ENCODE measurements at places on chromosomes 16 and 17. TPM values are rescaled to one million over a fixed set of nuclear protein-coding genes. Genes with fewer than 3 reads are reported as not detected.

The ATP1B2 gene
- 0.15 TPM for total RNA-seq

The SULT1A1 gene
- 10.6 TPM for total RNA-seq

DNA sequence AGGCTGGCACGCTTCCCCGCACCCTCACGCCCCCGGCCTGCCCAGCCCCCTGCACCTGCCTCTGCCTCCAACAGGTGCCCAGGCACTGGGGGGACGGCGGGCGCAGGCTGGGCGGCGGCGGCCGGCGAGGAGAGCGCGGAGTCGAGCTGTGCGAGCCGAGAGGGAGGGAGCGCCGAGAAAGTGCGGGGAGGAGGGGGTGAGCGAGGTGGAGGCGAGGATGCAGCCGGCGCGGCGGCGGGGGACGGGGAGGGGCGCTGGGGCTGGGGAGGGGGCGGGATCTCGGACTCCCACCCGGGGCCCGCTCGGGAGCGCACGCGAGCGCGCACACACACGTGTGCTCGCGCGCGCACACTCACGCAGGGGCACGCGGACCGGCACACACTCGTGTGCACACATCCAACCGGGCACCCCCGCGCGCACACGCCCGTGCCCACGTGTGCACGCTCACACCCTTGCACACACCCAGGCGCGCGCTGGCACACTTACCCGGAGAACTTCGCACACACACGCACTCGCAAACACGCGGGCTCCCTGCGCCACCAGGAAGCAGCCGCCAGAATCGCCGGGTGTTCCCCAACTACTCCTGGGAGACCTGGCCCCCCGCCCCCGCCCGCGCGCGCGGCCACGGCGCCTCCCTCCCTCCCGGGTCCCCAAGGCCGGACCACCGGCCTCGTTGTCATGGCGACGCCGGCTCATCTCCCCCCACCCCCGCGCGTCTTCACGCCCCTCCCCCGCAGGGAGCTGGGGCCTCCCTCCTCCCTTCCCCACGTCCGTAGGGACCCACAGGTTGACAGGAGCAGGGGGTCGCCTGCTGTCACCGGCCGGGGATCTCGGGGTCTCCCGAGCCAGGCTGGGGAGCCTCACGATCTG, at the start of gene DOC2A:
Gene DOC2A, minus strand, starts transcription at position 184 of the 870 bp plus-strand sequence. CDS start 805 bp downstream, outside the sequence.
- peak within 1 kb of the TSS; percentile 92 for H3K4me3 ChIP-seq
- H3K36me3 ChIP-seq: peaks cover 4% of the 10 kb centered on the region
- peaks cover 21% of the 10 kb centered on the region for H3K27me3 ChIP-seq
- peaks cover 11% of the 10 kb centered on the region for H3K4me1 ChIP-seq
- no peak for DNase-seq

GRCh38 chr17:65901394-65901793, 290.5 kb downstream of the CEP112 start:
- no peaks in the 10 kb centered on the region for H3K27me3 ChIP-seq
- DNase-seq: no peak
- H3K4me1 ChIP-seq: no peaks in the 10 kb centered on the region

DNA sequence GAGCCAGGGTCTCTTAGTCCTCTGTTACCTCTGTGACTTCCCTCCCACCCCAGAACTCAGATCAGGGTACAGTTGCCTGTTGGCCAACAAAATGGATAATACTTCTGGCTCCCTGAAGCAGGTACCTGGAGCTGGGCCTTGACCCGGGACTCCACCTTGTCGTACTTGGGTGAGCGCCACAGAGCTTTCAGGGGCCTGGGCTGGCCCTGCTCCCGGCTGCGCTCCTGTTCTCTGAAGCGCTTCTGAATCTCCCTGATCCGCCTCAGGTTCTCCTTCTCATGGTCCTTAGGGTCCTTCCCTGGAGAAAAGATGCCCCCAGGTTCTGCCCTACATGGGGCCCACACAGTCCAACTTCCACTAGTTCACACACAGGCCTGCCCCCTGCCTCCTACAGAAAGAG, 1.7 kb downstream of the ENKD1 start:
- peak overlapping the region; percentile 74 for H3K27ac ChIP-seq
- H3K4me3 ChIP-seq: peak overlapping the region; percentile 76
- no peaks in the 10 kb centered on the region for H3K36me3 ChIP-seq
- H3K27me3 ChIP-seq: no peaks in the 10 kb centered on the region
- H3K4me1 ChIP-seq: peaks cover 29% of the 10 kb centered on the region

All from T-helper 17 cell (primary cell).